Type B pancreatic cell (in vitro differentiated cells): ENCODE measurements at places on chromosomes 3 and 15. TPM values are rescaled to one million over a fixed set of nuclear protein-coding genes. Genes with fewer than 3 reads are reported as not detected.

DNA sequence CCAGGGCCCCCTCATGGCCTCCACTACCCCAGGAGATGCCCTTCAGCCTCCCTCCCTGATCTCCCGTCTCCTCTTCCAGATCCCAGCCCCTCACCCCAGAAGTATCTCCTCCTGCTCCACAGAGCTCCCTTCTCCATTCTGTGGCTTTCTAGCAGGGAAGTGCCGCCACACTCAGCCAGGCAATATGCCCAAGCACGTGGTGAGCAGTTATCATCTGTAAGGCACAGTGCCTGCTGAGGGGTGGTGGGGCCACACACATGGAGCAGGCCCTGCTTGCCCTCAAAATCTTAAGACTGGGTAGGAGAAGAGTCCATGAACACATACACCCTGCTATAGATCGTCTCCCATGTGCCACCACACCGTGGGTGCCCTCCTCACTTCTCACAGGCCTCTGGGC, 2.4 kb upstream of the PHGR1 start:
- no peak overlapping the region for H3K27ac ChIP-seq
- no peak overlapping the region for H3K4me3 ChIP-seq
- H3K4me1 ChIP-seq: peaks cover 4% of the 10 kb centered on the region
- DNase-seq: no peak
- H3K27me3 ChIP-seq: peaks cover 9% of the 10 kb centered on the region

DNA sequence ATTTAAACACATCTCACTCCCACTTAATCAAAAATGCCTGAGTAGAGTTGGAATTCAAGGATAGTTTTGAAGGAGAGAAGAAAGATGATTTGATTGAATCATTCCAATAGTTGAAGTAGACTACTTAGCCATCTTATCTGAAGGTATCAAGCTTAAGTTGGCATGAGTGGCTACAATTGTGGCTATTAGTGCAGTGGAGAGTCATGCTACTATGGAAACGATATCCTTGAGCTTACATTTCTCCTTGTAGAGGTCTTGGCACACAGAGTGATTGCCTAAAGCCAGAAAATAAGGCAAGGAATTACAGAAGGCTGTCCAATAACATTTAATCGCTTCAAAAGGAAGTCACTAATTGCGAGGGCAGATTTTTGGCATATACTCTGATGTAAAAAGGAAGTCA, 1022.7 kb downstream of the IGSF11 start:
- H3K36me3 ChIP-seq: no peaks in the 10 kb centered on the region
- no peak for DNase-seq
- H3K4me1 ChIP-seq: no peaks in the 10 kb centered on the region
- no peak overlapping the region for H3K4me3 ChIP-seq
- H3K27ac ChIP-seq: no peak overlapping the region

DNA sequence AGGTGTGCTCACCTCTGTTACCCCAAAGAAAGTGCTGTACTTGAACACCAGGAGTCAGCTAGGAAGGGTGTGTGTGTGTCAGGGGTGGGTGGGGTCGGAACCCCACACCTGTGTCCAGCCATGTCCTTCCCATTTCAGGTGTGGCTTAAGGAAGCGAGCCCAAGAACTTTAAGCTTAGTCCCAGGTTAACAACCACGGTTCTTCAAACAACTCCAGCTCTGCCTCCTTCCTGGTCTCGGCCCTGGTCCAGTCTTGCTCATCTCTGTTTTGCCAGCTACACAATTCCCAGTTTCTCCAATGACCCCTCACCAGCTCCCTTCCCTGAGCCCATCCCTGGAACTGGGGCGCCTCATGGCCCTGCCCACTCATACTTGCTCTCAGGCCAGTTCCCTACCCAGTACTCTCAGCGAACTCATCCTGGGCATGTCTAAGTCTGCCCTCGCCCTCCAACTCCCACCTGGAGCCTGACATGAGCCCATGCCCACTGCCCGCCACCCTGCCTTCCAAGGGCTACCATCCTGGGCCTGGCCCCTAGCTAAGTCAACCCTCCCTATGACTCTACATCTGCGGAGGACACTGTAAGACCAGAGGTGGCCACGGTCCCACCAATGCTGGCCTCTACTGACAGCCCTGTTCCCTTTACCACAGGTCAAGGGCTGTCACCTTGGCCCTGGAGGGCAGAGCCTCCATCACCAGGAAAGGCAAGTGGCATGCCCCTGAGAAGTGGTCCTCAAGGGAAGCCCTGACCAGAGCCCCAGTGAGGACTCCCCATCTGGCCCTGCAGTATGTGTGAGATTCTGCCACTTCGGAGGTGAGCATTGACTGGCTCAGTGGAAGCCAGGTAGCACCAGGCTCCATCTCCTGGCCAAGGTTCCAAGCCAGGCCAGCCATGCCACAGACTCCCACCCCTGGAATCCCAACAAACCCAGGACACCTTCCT, 9.2 kb downstream of the POC1A start:
- H3K27me3 ChIP-seq: no peaks in the 10 kb centered on the region
- no peak overlapping the region for H3K27ac ChIP-seq
- H3K4me1 ChIP-seq: no peaks in the 10 kb centered on the region
- no peaks in the 10 kb centered on the region for H3K36me3 ChIP-seq

The AGBL1 gene
- total RNA-seq: 0.07 TPM in 1 of 2 replicates, not detected in the other

The PLCL2 gene
- 6.5 and 10.6 TPM in 2 replicates for total RNA-seq

DNA sequence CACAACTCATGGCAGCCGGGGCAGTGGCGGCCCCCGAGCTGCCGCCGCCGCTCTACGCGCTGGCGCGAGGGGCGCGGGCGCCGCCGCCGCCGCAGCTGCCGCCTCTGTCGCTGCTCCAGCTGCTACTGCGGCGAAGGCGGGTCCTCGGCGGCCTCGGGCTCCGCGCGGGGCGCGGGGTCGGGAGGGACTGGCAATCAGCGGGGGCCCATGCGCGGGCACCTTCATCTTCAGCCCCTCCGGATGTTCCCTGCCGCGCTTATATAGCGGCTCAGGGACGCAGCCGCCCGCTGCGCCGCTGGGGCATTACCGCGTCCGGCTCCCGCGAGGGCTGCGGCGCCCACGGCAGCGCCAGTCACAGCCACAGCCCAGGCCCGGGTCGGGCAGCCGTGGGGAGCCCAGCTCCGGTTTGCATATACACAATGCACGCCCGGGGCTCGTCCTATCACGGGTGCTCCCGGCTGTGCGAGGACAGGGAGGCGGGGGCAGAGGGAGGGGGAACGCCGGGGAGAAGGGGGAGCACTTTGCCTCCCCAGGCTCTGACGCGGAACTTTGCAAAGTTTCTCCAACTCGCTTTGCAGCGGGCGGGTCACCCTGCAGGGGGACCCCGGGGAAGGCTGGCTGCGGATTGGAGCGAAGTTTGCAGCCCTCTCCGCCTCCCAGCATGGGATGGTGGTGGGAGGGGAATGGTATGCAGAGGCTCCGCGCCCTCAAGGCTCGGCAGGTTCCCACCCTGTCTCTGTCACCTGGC, at the start of gene VGLL3:
Gene VGLL3 (minus strand): TSS at position 416 of the 748 bp plus-strand sequence. CDS start 406 bp downstream, at position 10.
- DNase-seq: peak; percentile 76
- no peaks in the 10 kb centered on the region for H3K36me3 ChIP-seq
- peak within 1 kb of the TSS; percentile 93 for H3K4me3 ChIP-seq
- H3K27ac ChIP-seq: peak within 1 kb of the TSS; percentile 95
- peaks cover 29% of the 10 kb centered on the region for H3K27me3 ChIP-seq

DNA sequence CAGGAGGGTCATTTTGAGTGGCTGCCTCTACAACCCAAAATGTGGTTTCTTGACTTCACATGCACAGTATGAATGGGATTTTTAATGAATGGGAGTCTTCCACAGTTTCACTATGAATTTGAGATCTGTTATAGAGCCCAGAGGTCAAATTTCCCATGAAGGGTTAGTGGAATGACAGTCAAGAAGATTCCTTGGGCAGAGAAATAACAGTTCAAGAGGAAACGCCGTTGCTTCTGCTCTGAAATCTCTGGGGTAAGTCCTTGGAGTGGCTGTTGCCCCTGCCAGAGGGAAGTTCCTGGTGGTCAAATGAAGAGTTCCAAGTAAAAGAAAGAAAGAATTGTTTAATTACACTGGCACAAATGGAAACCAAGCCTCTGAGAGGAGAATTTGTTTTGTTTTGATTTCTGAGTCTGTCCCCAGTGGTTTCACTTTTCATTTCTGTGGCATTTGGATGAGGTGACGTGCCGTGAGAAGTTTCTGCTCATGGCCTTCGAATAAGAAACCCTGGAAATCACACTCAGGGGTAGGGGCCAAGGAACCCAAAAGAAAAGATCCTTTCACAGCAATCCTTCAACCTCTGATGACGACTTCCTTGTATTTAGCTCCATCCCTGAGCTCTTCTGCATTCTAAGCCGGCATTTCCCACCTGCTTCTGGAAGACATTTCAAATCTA, 77.5 kb upstream of the IL12A start:
- DNase-seq: no peak
- H3K27me3 ChIP-seq: no peaks in the 10 kb centered on the region
- no peaks in the 10 kb centered on the region for H3K36me3 ChIP-seq

DNA sequence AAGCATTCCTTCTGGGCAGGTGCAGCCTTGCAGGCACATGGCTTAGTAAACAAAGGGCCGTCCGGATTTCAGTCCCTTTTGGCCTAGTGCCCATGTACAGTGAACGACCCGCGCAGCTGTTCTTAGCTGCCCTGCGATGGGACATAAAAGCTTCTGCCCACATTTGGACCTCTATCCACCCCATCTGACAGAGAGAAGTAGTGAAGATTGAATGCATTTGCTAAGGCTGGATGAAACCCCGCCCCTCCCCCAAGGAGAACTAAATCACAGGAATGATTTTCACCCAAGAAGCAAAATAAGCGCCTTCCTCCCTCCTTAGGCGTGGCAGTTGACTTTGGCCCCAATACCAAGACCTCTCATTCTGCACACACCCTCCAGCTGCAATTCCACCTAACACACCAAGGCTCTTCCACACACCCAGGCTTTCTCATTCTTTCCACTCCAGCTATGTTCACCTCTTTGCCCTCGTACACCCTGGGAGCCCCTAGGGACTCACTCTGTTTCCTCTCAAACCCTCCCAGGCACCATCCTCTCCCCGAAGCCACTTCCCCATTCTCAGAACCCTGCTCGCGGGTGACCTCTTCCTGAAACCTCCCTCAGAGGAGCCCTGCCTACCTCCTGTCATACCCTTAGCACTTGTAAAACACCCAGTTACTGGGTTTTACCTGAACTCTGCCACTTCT, 14.1 kb upstream of the HRH1 start:
- H3K4me3 ChIP-seq: peak overlapping the region; percentile 23
- H3K27ac ChIP-seq: peak overlapping the region; percentile 91
- H3K36me3 ChIP-seq: no peaks in the 10 kb centered on the region
- no peaks in the 10 kb centered on the region for H3K4me1 ChIP-seq
- DNase-seq: no peak
- H3K27me3 ChIP-seq: peaks cover 5% of the 10 kb centered on the region

The IL20RB gene
- 0.31 and 0.56 TPM in 2 replicates for total RNA-seq

DNA sequence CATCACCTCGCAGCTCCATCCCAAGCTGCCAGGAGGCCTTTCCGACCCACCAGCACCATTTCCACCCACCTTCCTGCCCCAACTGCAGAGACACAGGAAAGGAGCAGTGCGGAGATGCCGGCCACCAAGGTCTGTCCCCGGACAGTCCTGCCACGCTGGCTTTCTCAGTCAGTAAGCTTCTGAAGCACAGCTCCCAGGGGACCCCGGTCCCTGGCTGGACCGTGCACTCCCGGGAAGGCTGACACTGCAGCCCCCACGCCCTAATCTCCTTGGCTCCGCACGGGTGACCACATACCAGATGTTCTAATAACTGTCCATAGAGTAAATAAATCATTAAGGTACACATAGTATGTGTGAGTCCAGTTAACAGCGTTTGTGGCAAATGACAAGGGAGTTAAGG, 73.5 kb downstream of the VGLL4 start:
- no peaks in the 10 kb centered on the region for H3K27me3 ChIP-seq
- H3K36me3 ChIP-seq: peaks cover 38% of the 10 kb centered on the region
- H3K27ac ChIP-seq: peak overlapping the region; percentile 56
- no peak overlapping the region for H3K4me3 ChIP-seq
- H3K4me1 ChIP-seq: peaks cover 17% of the 10 kb centered on the region
- DNase-seq: no peak

The SAMD7 gene
- total RNA-seq: not detected in 2 replicates

DNA sequence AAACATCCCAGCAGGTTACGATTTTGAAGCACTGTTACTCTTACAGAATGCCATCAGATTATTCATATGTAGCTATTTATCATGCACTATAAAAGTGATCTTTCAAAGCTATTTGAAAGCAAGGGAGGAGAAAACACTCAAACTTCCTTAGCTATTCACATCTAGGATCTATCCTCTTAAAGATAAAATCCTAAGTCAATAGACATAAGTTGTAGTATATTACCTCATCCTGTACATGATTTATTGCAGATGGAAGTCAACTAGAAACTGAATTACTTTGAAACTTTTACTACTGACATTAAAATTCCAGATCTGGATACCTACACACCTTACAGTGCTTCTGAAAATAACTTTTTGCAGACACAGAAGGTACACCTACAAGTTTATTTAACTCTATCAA, 197.2 kb downstream of the MEIS2 start:
- no peak for DNase-seq
- no peaks in the 10 kb centered on the region for H3K27me3 ChIP-seq
- H3K4me1 ChIP-seq: peaks cover 24% of the 10 kb centered on the region
- peak overlapping the region; percentile 4 for H3K4me3 ChIP-seq
- H3K36me3 ChIP-seq: peaks cover 3% of the 10 kb centered on the region

GRCh38 chr3:186532598-186533072, 11.5 kb downstream of the CRYGS start:
- H3K4me3 ChIP-seq: no peak overlapping the region
- peak overlapping the region; percentile 49 for H3K27ac ChIP-seq
- no peaks in the 10 kb centered on the region for H3K36me3 ChIP-seq

DNA sequence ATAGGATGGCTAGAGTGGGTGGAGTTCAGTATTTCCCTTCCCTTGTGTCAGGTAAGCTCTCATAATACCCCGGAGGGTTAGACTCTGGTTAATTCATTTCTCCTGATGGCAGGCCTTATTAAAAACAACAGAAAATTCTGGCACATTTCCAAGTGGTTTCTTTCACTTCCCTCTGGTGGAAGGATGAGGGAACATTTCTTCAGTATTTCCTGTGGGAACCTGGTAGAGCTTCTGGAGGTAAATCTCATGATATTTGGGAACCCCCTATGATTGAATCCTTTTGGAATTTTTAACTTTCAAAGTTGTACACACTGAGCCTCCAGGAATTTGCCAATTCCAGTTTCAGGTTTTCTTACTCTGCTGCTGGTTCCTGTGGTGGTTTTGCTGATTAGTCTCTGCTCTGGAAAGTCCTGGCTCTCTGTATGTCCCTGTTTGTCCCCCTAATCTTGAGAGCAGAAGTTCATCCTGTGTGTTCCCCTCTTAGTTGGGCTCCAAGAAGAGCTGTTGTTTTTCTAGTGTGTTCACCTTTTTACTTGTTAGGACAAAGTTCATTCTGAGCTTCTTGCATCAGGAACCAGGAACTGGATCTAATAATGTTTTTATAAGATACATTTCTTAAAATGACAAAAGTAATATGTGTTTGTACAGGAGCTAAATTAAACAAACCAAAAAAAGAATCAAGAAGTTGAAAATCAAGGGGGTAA, 12.1 kb downstream of the CHRNA7 start:
- no peak for DNase-seq
- no peaks in the 10 kb centered on the region for H3K36me3 ChIP-seq
- H3K4me1 ChIP-seq: peaks cover 20% of the 10 kb centered on the region
- H3K27ac ChIP-seq: peak overlapping the region; percentile 68

The CYP11A1 gene
- 0.80 and 1.0 TPM in 2 replicates for total RNA-seq
